Activated naive CD4-positive, alpha-beta T cell treated with anti-CD3 and anti-CD28 coated beads, Interleukin-2, amount 10 ng/mL, durations not matched to agents 7 days and 5 days (primary cell): ENCODE measurements at places on chromosomes 11 and 22.

- no peak overlapping the region for H3K27ac ChIP-seq
- peak; percentile 45 for DNase-seq
- peaks cover 2% of the 10 kb centered on the region for H3K4me1 ChIP-seq
- H3K27me3 ChIP-seq = peaks cover 64% of the 10 kb centered on the region
Measured at GRCh38 chr22:41565403-41566054, 4.7 kb downstream of the CSDC2 start.

- peaks cover 13% of the 10 kb centered on the region for H3K27me3 ChIP-seq
- no peaks in the 10 kb centered on the region for H3K36me3 ChIP-seq
- H3K27ac ChIP-seq = no peak overlapping the region
- DNase-seq = no peak
- H3K4me1 ChIP-seq = peaks cover 14% of the 10 kb centered on the region
Measured at GRCh38 chr11:36425561-36426081, 84.5 kb downstream of the TRAF6 start.

- peaks cover 12% of the 10 kb centered on the region for H3K36me3 ChIP-seq
- H3K27me3 ChIP-seq = no peaks in the 10 kb centered on the region
- H3K4me1 ChIP-seq = peaks cover 17% of the 10 kb centered on the region
- DNase-seq = peak; percentile 69
Measured at GRCh38 chr11:134139873-134140331, 71.0 kb downstream of the JAM3 start.

DNA sequence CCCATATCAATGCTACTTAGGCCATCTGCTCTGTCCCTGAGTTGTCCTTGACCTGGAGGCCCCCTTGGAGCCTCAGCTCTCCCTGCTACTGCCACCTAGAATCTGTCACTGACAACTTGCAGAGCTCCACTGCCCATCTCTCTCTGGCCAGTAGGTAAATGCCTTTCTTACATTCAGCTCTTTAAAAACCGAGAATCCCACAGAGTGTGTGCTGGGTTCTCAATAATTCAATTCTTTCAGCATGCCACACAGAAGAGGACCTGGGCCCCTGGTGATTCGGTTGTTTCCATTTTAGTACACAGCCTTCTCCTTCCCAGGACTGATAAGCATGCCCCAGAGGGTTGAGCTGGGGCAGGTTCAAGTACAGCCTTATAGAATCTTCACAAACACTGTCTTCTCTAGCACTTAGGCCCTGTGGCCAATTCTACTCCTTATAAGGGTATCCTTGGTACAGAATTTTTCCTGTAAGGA lies 22.0 kb upstream of the IPO7 start:
- H3K4me1 ChIP-seq = peaks cover 22% of the 10 kb centered on the region
- H3K36me3 ChIP-seq = no peaks in the 10 kb centered on the region
- no peak overlapping the region for H3K4me3 ChIP-seq
- H3K27me3 ChIP-seq = no peaks in the 10 kb centered on the region
- no peak for DNase-seq

GRCh38 chr22:17774206-17774925 lies at the start of gene BID:
Gene BID (minus strand): TSS chr22:17774469. CDS start chr22:17750116, 24,353 bp downstream.
- H3K4me1 ChIP-seq = peaks cover 81% of the 10 kb centered on the region
- peak within 1 kb of the TSS; percentile 98 for H3K27ac ChIP-seq

DNA sequence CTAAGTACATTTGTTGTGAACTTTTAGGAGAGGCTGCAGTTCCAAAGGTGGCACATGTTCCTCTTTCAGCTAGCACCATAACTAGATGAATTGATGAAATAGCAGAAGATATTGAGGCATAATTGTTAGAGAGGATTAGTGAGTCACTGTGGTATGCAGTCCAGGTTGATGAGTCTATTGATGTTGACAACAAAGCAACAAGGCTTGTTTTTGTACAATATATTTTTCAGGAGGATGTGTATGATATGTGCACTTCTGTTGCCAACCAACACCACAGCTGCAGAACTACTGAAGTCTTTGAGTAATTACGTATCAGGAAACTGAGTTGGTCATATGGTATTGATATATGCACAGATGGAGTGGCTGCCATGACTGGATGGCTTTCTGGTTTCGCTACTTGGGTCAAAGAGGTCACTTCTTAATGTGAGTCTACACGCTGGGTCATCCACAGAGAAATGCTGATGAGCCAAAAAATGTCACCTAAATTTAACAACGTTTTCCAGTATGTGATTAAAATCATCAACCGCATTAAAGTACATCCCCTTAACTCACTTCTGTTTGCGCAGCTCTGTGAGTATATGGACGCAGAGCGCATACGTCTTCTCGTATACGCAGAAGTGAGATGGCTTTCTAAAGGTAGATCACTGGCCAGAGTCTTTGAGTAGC lies 261.3 kb upstream of the ANO5 start:
- no peaks in the 10 kb centered on the region for H3K27me3 ChIP-seq
- no peak overlapping the region for H3K4me3 ChIP-seq
- no peak overlapping the region for H3K27ac ChIP-seq
- no peak for DNase-seq

DNA sequence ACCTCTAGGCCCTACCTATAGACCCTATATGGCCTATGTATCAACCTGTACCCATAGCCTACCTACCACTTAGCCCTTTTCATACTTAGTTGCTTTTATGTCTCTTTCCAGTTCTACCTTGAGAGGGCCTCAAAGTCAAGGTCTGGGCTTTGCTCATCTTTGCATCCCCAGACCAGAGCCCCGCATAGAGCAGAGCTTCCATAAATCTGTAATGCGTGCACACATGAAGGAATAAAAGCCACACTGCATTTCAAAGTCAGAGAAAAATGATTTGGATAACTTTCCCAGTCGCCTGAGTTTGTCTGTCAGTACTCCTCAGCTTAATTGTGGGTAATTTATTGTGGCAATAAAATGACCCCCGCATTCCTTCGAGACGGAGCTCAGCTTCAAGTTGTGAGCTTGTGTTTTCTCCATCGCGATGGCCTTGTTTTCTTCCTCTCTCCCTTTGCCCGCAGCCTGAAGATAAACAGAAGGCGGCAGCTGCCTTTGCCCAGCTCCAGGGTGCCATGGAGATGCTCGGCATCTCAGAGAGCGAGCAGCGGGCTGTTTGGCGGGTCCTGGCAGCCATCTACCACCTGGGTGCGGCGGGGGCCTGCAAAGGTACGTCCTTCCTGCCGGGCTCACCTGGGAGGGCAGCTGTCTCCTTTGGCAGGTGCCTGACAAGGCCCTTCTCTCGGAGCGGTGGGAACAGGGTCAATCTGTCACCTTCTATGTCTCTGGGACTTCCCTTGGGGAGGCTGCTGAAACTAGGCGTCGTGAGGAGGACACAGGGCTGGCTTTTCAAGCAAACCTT lies 55.7 kb downstream of the MYO18B start:
- H3K36me3 ChIP-seq = no peaks in the 10 kb centered on the region

DNA sequence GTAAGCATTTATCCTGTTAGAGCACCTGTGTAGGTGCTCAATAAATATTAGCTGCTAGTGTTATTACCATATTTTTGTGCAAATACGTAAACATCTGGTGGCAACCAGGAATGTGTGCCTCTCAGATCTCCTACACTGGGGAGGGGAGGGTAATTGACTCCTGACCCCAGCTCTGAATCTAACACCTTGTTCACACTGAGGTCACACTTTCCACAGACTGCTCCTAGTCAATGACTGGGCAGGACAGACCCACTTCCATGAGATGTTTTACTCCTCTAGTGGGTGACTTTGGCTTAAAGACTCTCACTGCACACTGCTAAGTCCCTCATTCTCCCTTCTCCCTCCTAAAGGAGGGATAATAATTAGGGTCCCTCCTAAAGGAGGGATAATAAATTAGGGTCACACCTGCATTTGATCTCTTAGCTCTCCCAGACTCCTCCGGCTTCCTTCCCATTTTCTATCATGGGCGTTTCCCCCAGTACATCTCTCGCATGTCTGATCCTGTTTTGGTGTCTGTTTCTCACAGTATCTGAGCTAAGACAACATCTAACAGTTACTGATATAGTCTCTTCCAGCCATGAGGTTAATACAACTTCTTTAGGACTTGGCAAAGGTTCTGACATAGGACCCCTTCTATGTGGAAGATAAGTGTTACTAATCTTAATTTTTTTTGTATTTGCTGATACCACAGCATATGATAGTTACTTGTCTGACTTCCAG lies 8.0 kb downstream of the CSTPP1 start:
- no peak for DNase-seq
- no peak overlapping the region for H3K4me3 ChIP-seq
- H3K36me3 ChIP-seq = no peaks in the 10 kb centered on the region
- H3K27me3 ChIP-seq = no peaks in the 10 kb centered on the region

DNA sequence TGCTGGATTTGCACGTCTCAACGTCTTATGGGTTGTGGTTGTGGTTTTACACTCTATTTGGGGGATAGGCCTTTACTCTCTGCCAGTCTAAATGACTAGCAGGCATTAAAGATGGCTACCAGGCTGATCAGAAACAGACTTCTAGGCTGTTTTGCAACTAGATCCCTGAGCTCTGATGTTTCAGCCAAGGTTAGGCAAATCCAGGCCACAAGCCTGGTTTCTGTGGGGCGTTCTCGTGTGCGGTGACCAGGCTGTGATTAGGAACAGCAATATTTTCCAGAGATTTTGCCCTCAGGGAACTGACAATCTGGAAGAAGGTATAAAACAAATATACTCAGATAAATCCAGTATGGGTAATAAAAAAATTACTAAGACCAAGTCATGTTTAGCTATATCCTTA lies 502.4 kb downstream of the INSC start:
- no peaks in the 10 kb centered on the region for H3K36me3 ChIP-seq
- no peaks in the 10 kb centered on the region for H3K4me1 ChIP-seq
- H3K27me3 ChIP-seq = peaks cover 3% of the 10 kb centered on the region

DNA sequence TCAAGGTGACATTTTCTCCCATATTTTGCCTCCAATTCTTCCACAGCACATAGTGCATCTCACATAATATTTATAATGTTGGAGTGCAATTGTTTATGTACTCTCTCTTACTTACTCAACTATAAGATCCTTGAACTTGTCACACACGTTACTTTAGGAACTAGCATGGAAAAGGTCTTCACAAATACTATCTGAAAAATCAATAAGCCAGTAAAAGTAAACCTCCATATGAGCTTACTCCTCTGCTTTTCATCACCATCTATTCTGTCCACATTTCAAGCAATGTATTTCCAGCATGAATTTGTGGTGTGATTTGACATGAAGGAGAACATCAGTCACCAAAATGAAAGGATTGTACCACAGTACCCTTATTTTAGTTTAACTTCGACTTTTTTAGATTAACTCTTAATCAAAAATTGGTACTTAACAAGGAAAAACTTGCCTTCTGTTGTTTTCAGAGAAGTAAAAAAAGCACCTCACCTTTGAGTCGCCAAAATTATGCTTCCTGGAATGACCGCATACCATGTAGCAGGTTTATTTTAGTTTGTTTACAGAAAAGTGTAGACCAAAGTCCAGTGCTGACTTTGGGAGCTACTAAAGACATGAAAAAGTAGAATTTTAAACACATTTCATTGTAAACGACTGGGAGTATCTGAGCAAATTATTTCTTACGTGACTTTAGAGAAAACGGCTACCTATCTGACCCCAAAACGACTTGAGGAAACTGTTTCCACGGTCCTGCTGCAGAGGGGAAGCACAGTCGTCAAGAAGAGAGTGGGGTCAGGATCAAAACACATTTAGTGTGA lies at the start of gene SLC22A9:
SLC22A9 (plus strand) TSS at position 621 of the 806 bp plus-strand sequence. CDS start 272 bp downstream, outside the sequence.
- no peak within 1 kb of the TSS for H3K27ac ChIP-seq
- no peaks in the 10 kb centered on the region for H3K27me3 ChIP-seq
- H3K4me3 ChIP-seq = no peak within 1 kb of the TSS
- DNase-seq = no peak

DNA sequence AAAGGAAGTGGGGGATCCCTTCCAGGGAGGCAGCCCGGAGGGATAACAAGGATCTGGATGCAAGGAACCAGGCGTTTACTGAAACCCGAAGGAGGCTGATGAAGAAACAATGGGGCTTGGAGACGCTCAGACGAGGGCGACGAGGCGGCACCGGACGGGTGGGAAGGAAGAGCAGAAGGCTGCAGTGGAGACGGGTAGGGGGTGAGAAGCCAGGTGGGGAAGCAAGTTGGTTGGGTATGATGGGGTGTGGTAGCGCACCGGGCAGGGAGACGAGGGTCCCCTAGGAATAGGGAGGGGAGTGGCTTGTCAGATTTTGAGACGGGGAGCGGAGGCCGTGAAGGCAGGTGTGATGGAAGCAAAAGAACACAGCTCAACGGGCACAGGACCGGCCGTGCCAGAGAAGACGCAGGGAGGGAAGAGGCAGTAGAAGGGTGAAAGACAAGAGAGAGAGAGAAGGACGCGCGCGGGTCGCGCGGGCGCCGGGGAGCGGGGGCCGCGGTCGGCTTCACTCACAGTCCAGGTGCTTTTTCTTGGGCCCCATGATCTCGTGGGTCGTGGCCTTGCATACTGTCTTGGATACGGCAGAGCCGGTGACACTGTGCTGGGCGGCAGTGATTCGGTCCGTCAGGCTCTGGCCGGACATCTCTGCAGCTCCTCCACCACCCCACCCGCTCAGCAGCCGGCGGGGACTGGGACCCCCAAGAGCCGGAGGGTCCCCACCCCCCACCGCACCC lies 579 bp downstream of the PICALM start:
- H3K4me3 ChIP-seq = peak overlapping the region; percentile 99
- no peaks in the 10 kb centered on the region for H3K27me3 ChIP-seq
- H3K36me3 ChIP-seq = peaks cover 27% of the 10 kb centered on the region
- DNase-seq = peak; percentile 55
- H3K27ac ChIP-seq = peak overlapping the region; percentile 94

DNA sequence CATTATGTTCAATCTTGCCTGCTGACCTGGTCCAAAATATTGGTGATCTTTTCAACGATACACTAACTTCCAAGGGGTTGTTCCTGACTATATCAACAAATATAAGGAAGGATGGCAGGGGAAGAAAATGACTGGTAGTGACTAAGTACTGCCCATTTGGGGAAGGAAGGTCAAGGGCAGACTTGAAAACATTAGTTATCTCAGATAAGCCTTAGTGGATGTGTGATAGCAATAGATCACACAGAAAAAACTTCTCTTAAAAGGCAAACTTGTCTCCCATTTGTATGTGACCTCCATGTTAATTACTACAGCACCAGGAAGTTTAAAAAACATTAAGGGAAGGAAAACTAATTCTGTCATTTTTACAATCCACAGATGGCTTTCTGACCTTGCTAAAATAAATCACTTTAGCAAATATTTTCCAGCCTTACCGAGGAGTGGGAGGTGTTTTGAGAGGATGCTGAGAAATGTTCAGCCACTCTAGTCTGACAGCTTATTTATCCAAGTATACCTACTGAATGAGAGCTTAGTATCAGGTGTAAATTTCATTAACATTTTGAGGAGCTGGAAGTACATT lies 88.2 kb upstream of the DDI1 start:
- no peak for DNase-seq
- H3K4me3 ChIP-seq = no peak overlapping the region
- no peaks in the 10 kb centered on the region for H3K27me3 ChIP-seq
- no peak overlapping the region for H3K27ac ChIP-seq

GRCh38 chr11:83156996-83157593 lies at the start of gene PCF11:
Gene PCF11 (plus strand): TSS chr11:83157131. CDS start chr11:83157440, 309 bp downstream.
- peaks cover 48% of the 10 kb centered on the region for H3K36me3 ChIP-seq
- peak within 1 kb of the TSS; percentile 93 for H3K4me3 ChIP-seq
- peaks cover 42% of the 10 kb centered on the region for H3K4me1 ChIP-seq
- peak within 1 kb of the TSS; percentile 98 for H3K27ac ChIP-seq
- no peak for DNase-seq
- peaks cover 5% of the 10 kb centered on the region for H3K27me3 ChIP-seq
